ENCODE measurements at places on chromosomes 5 and 9. TPM values are rescaled to one million over a fixed set of nuclear protein-coding genes. Genes with fewer than 3 reads are reported as not detected.

GRCh38 chr5:141382469-141383294 is at the start of gene PCDHGA7:
Gene PCDHGA7 (plus strand): TSS chr5:141382742. CDS start chr5:141382900, 158 bp downstream.
- H3K27me3 ChIP-seq = no peaks in the 10 kb centered on the region
- H3K4me3 ChIP-seq = peak within 1 kb of the TSS; percentile 14
- DNase-seq = no peak
- no peaks in the 10 kb centered on the region for H3K36me3 ChIP-seq
- no peak within 1 kb of the TSS for H3K27ac ChIP-seq

Gene SPINK13
- total RNA-seq = not detected

Gene CNTFR
- 1.2 TPM for total RNA-seq

DNA sequence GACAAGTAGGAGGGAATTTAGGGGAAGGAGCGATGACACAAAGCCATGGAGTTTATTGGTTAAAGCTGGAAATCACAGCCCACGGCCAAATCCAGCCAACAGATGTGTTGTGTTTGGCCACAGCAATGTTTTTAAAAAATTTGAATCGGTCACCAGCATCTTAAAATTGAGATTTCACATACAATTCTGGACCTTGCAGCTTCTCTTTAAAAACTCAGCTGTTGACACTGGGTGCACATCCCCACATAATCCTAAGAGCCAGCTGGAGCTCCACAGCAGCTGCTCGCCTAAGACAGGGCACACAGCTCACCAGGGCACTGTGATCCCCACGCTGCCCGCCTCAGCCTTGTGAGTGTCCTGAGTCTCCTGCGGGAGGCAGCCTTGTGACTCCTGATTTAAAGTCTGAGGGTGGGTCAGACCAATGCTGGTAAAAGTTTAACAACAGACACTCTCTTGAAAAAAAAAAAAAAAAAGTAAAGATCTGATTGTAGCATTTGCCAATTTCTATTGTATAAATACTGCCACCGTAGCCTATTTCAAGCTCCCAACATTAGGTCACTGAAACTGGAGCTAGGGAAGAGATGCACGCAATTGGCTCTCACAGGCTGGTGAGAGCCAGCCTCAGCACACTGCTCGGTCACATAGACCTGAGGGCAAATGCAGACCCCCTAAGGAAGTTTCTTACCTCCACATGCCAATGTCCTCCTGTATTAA is 124.8 kb downstream of the HSD17B3 start:
- H3K4me3 ChIP-seq = no peak overlapping the region
- no peaks in the 10 kb centered on the region for H3K27me3 ChIP-seq
- H3K27ac ChIP-seq = no peak overlapping the region
- DNase-seq = no peak

Gene C1QTNF2
- total RNA-seq = 2.9 TPM

Gene DRD1
- not detected for total RNA-seq

GRCh38 chr5:174312641-174313040 is 267.1 kb downstream of the NSG2 start:
- H3K4me1 ChIP-seq = peaks cover 12% of the 10 kb centered on the region
- no peaks in the 10 kb centered on the region for H3K27me3 ChIP-seq
- H3K36me3 ChIP-seq = no peaks in the 10 kb centered on the region
- no peak overlapping the region for H3K27ac ChIP-seq
- no peak overlapping the region for H3K4me3 ChIP-seq
- DNase-seq = no peak

Gene GABRA1
- not detected for total RNA-seq

DNA sequence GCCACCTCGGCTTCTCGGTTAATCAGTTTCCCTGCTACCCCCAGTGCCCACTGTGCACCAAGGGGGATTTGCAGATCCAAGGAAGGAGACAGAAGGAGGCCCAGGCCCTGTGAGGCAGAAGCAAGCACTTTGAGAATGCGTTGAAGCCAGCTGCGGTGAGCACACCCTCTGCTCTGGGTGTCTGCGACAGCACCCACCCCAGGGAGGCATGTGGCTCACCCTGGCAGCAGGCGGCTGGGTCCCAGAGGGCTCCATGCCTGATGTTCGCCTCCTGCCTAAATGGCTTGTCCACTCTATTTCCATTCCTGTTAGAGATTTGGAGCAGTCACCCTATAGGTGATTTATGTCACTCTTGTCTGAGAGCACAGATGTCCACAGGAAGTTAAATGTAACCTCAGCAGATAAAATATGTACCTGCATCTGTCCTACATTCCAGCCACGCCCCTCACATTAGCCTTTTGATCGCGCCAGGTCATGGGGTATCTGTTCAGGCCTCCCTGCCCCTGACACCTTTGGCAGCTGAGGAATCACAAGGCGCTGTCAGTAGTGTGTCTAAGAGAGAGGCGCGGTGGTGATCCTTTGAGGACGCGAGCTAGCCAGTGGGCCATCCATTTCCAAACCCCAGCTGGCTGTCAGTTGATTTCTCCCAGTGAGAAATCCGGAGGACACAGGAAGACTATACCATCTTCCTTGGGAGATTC is 28.1 kb downstream of the PTGES2 start:
- H3K4me3 ChIP-seq = peak overlapping the region; percentile 60
- no peaks in the 10 kb centered on the region for H3K27me3 ChIP-seq
- peaks cover 34% of the 10 kb centered on the region for H3K36me3 ChIP-seq
- H3K4me1 ChIP-seq = peaks cover 85% of the 10 kb centered on the region
- peak overlapping the region; percentile 96 for H3K27ac ChIP-seq
